ENCODE measurements at places on chromosomes 7 and 10.

- DNase-seq: no peak
Observed at GRCh38 chr10:69425511-69426298, 9.0 kb upstream of the TACR2 start.

DNA sequence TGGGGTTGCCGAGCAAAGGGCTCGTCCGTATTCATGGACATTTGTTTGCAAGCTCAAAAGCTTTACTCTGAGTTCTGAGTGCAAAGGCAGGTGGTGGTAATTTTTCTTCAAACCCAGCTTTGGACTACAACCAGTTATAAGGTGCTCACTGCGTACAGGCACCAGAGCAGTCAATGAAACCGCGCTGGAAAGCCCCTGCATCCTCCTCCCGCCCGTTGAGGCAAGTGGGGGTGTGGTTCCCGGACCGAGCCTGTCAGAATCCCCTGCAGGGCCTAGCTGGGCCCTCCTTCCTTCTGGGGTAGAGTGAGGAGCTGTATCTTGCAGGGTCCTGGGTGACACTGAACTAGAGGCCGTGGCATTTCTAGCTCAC, 22.3 kb downstream of the AMZ1 start:
- DNase-seq: no peak

- DNase-seq: no peak
Observed at GRCh38 chr7:107023522-107024151, 20.9 kb upstream of the PRKAR2B start.

DNA sequence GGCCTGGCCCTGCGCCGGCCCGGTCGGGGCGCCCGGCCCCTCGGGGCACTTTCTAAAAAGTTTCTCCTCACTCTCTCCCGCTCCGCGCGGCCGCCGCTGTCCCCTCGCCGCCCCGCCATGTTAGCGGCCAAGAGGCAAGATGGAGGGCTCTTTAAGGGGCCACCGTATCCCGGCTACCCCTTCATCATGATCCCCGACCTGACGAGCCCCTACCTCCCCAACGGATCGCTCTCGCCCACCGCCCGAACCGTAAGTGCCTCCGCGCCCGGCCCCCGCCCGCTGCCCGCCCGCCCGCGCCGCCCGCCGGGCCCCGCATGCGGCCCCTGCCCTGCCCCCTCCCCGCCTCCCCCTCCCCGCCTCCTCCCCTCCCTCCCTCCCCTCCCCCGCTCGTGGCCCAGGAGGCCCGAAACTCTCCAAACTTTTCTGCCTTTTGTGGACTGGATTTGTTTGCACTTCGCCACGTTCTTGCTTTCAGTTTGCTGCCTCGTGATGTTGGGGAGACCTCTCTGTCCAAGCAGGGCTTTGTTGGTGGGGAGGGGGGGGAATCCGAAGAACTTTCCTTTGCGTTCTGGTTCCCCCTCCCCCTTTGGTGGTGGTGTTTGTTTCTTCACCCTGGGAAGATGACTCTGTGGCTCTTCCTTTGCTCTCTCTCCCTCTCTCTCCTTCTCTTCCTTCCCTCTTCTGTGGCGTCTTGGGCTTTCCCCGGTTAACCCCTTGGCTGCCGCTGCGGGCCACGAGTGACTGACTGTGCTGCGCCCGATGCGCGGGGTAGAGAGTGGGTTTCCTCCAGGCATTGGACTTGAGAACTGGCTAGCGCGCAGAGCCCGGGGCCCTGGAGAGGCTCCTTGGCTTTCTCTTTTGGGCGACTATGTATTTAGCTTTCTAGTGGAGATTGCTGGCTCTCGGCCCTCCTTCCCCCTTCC, 1.6 kb downstream of the TCF7L2 start:
- peak; percentile 7 for DNase-seq

DNA sequence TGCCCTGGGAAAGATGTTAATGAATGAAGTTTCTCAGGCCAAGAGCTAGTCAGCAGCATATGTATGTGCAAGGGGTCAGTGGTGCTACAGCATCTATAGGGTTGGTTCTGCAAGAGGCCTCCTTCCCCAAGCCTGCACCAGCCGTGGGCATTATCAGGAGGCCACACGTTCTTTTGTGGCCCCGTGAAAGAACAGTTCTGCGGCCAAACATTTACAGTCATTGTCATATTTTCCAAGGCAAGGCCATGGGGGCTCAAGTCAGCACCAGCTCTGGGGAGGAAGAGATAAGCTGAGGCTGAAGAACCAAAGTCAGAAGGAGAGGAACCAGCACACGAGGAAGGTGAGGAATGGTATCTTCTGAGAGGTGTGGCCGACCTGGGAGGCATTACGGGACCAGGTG, 54.4 kb upstream of the TMEM72 start:
- no peak for DNase-seq

- no peak for DNase-seq
Observed at GRCh38 chr10:128901236-128901635, 565.8 kb upstream of the MGMT start.

All from NCI-H1417 (cell line).